ENCODE measurements at places on chromosomes 3 and 15.
A peak's percentile ranks its signal among the peaks of the same experiment; 100 is the strongest.

GRCh38 chr15:101525087-101525669 lies 35.7 kb upstream of the PCSK6 start:
- DNase-seq = no peak

DNA sequence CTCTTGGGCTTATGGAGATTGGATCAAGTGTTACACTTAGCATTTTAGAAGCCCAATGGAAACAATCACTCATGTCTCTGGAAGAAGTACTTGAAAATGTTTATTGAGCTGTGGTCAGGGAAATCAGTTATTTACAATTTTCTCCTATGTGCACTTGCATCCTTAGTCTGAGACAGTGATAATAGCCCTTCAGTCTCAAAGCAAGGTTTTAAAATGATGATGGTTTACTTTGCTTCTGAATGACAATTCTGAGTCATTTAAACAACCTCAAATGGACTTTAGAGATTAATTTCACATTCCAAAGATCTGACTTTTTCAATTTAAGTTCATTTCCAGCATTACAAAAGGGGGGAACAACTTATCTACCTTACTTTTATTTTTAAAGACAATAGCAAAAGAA lies 20.1 kb downstream of the TIPARP start:
- no peak for DNase-seq

DNA sequence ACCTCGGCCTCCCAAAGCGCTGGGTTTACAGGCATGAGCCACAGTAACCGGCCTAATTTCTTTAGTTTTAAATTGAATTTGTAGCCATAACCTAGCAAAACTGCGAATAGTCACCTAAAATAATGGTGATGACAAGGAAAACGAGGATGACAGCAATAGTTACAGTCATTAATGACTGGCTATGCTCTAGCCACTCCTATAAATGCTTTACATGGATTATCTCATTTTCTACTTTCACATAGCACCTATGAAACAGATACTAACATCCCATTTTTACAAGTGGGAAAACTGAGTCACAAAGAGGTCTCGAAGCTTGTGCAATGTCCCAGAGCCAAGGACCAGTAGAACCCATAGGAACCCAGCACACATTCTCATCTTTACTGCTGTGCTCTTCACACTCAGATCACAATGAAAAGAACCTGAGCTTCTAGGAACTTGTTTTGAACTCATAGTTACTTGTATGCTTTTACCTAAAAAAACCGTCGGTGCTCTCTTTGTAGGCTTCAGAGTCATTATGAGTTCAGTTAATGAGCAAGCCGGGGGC lies 39.4 kb downstream of the FBXL22 start:
- no peak for DNase-seq

DNA sequence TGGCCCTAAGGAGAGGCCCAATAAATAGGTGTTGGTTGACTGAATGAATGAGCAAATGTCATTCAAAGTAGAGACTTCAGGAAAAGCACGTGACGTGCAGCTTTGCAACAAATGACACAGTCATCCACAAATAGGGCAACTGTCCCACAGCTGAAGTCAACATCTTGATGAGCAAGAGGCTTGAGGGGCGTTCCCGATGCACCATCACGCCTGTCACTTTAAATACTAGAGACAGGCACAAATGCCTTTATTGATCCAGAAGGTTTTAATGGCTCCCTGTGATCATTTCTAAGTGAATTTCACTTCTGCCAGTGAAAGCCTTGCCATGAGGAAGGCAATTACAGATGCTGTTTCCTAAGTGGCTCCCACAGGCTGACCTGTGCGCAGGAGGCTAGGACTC lies 43.6 kb downstream of the ABTB1 start:
- no peak for DNase-seq

GRCh38 chr3:66497985-66498671 lies 2.7 kb downstream of the LRIG1 start:
- DNase-seq = no peak

DNA sequence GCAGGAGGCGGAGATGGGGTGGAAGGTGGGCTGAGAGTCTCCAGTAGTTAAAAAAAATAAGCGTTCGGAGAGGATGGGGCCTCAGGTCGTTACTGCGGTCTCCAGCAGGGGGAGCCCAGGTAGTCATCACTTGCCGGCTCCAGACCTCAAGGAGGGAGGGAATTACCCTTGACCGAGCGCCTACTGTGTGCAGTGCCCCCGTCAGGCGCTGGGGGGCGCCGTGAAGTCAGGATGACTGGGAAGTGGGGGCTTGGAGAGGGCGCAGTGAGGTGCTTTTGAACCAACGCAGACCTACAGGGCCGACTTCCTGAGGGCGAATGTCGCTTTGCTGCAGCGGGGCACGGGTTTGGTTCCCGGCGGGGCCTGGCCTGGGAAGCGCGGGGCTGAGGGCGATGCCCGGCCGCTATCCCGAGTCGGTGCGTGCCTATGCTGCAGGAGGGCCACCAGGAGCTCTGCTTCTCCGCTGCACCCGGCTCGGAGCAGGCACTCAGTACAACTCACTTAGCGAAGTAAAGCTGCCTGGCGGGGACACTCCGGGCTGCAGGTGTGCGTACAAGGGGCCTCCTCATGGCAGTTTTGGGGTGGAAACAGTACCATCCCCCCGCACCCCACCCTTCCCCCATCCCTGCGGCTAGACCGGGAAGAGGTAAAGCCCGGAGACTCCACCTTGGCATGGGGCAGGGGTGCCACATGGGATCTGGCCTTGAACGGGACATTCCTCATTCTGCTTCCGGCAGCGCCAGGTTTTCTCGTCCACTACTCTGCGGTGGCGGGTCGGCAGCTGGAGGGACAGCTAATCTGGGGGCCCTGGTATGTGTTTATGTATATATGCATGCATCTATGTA lies 79.8 kb downstream of the RHCG start:
- peak; percentile 71 for DNase-seq

GRCh38 chr15:59250249-59250648 lies 43.6 kb downstream of the LDHAL6B start:
- DNase-seq = no peak

GRCh38 chr15:42623951-42624350 lies 48.5 kb downstream of the STARD9 start:
- DNase-seq = no peak

GRCh38 chr3:39295184-39295775 lies 15.4 kb upstream of the CX3CR1 start:
- DNase-seq = no peak

Data from stimulated activated CD4-positive, alpha-beta T cell treated with anti-CD3 and anti-CD28 coated beads, Interleukin-15, amount 100 ng/mL, for 48 hours (primary cell).